ENCODE measurements at places on chromosomes 3 and 15.

- no peak for DNase-seq
Measured at GRCh38 chr3:126921085-126921824, 61.7 kb upstream of the PLXNA1 start.

DNA sequence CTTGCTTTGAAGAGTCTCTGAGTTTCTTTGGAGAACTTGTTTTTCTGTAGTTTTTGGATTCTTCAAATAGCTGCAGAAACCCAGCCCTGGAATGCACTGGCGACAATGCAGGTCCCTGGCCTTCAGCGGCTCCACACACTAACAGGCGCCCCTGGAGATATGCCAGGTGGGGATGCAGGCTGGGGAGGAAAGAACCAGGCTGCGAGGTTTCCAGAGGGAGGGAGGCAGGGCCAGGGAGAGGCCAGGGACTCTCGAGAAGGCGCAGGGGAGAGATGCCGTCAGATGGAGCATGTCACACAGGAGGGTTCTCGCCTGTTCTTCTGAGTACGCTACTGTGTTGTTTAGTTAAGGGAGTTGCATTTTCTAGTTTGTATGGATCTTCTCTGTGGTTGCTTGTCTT lies 283.1 kb downstream of the GABRG3 start:
- no peak for DNase-seq

DNA sequence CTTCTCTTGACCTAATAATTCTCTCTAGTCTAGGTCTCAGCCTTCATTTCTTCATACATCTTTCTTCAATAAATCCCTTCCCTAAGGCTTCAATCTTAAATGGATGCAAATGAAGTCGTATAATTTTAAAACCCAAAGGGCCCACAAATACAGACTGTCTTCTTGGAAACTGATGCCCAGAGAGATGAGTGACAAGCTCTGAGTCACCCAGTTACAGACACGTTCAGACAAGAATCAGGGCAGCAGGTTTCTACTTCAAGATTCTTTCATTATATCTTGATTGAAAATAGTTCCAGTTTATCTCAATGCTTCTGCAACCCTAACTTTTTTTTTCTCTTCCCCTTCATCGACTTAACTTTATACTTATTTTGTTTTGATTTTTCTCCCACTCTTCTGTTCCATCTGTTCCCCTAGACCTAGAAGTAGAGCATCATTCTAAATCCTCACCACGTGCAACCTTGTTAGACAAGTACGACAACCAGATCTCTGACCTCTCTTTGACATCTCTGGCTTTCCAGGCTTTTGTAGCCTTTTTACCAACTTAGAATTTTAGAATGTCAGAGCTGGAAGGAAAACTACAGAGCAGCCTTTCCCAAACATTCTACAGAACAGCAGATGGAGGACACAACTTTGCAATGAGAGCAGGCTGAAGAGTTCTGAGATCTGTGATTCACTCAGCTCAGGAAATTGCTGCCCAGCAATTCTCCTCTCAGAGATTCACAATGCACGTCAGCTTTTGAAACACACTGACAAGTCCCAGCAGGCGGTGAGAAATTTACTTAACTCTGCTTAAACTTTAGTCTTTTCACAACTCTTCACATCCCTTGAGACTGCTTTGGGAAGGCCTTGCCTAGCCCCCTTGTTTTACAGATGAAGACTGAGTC lies 25.3 kb downstream of the NCEH1 start:
- DNase-seq = no peak

GRCh38 chr15:74696398-74696729 lies 540 bp upstream of the EDC3 start:
- no peak for DNase-seq

- DNase-seq = no peak
Measured at GRCh38 chr3:11282250-11283138, 10.3 kb downstream of the ATG7 start.

DNA sequence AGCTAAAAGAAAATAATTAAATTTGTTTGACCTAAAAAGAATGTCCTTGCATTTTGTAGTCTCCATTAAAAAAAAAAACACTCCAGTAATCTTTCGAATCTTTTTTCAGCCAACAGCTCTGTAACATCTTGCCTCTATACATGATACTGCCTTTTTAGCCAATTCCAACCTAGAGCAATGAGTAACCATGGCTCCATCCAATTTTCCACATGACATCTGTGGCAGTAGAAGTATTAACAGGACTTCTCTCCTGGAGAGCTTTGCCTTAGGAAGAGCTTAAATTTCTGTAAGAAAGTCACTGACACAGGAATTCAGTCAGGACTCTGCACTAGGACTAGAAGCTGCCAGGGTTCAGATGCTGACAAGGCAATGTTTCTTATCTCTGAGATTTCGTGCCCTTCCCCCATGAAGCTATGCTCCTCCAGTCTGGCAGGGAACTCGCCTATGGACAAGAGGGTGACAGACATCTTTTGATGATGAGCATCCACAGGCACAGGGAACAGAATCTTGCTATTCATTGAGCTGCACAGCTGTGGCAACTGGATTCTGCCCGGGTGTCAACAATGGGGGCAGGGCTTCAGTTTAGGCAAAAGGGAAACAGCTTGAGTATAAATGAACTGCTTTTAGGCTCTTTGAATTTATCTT lies 81.8 kb downstream of the ALCAM start:
- DNase-seq = no peak

DNA sequence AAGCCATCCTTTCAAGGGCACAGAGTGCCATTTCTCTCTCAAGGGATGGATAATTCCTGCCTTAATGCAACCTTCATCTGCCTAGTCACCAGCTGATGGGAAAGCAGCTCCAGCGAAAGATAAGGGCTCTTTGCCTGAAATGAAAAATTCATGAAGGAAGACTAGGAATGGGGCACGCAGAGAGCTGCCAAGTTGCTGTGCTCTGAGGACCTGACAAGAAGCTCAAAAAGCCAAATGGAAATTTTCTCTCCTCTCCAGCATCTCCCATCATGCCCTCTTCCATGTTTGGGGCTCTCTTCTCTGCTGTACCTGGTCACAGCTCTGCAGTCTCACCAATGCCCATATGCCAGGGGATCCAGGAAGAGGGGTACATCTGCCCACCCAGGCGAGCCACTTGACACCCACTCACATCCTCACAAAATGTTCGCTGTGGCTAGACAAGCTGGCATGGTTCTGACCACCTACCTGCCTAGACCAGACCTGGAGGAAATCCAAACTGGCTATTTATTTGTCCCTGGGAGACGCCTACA lies 29.3 kb upstream of the ABHD2 start:
- DNase-seq = no peak

GRCh38 chr3:10357592-10358308 lies 36.8 kb upstream of the SEC13 start:
- no peak for DNase-seq

GRCh38 chr3:139519998-139520737 lies 19.4 kb downstream of the RBP1 start:
- no peak for DNase-seq

DNA sequence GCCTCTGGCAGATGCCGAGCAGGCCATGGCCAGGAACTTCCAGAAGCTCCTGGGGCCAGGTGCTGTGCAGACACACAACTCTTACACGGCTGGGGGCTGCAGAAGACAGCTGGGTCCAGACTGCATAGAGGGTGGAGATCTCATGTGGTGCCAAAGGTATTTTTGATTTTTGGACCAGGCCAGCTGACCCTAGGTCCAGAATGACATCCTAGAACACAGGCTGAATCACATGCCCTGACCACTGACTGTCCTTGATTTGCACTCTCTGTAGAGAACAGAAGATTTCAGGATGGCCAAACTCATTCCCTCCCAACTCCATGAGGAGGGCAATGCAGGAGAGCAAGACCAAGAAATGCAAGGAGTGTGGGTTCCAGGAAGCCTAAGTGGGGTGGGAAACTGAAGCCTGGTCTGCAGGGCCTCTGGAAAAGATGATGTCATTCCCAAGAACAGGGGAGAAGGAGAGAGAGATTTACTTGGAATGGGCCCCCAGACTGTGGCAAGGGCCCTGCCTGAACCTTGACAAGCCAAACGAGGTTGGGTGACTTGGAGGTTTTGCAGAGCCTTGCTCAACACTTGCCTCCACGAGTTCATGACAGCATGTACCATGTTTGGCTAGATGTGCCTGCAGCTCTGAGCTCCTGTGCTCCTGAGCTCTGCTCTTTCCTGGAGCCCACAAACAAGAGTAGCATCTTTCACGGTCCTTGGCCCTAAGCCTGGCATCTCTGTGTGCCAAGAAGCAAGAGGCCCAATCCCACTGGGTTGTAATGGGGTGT lies 38.5 kb upstream of the CTSH start:
- no peak for DNase-seq

DNA sequence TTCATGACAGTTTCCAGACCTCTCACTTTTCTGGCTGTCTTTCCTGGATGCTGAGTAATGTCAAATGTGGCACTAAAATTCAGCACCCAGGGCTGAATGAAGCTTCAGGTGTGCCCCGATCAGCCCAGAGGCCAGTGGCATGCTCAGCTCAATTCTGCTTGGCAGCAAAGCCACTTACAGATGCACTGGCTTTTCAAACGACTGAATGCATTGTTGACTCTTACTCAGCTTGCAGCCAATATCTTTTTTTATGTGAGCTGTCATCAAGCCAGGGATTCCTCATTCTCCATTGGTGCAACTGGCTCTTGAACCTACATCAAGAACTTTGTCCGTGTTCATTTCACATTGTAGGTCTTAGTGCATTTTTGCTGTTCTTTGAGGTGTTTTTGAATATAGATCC lies 60.7 kb downstream of the ZDHHC19 start:
- DNase-seq = no peak

- DNase-seq = no peak
Measured at GRCh38 chr3:14822670-14823390, 4.1 kb downstream of the FGD5 start.

- no peak for DNase-seq
Measured at GRCh38 chr15:41921639-41922038, 27.8 kb upstream of the SPTBN5 start.

- DNase-seq = no peak
Measured at GRCh38 chr3:7263347-7264195, 402.7 kb downstream of the GRM7 start.

DNA sequence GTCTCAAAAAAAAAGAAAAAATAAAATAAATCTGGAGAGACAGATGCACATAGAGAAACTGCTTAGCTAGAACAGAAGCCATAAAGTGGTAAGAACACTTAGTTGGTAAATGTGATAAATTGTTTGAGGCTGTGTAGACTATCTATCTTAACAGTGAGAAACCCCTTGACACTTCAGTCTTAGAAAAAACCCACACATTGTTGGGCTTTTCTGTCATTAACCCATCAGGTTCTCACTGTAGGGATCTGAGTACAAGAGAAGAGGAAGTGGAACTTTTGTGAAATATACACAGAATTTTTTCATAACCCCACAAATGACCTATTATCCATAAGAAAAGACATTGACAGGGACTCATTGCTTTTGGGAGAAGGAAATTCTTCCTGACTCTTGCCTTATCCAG lies 24.4 kb downstream of the TP63 start:
- DNase-seq = no peak

GRCh38 chr3:123683505-123684154 lies 98.8 kb upstream of the HACD2 start:
- DNase-seq = no peak

GRCh38 chr15:57297163-57297593 lies 79.1 kb upstream of the CGNL1 start:
- no peak for DNase-seq

GRCh38 chr3:152574461-152575079 lies 260.4 kb upstream of the P2RY1 start:
- no peak for DNase-seq

GRCh38 chr3:122560680-122561079 lies 3.4 kb downstream of the PARP9 start:
- peak; percentile 29 for DNase-seq

DNA sequence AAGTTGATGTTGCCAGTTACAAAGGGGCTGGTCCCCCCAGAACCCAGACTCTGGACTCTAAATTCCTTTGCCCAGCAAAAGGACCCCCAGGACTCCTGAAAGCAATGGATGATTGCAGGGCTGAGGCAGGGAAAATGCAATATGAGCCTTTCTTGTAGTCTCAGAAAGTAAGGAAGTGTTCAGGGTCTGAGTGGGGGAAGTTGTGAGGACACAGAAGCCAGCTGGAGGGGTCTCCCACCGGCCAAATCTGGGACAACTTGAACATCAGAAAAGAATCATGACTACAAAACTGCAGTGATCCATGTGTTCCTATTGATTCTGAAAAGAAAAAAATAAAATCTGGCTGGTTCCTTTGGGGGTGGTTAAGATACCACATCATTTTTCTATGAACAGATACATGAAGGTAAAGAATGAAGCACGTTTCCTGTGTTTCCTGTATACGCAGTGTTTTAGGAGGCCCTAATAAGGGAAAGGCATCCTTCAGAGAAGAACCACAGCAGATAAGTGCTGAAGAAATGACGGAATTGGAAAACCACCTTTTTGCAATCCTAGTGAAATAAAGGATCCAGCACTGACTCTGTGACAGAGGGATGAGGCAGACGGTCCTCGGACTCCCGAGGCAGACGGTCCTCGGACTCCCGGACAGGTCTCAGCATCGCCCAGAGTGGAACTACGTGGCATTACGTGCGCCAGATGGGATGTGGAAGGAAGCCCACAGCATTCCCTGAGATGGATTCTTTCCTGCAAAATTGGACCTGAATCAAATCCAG lies 22.2 kb upstream of the GRIP2 start:
- DNase-seq = no peak

GRCh38 chr3:146308222-146308621 lies 57.3 kb upstream of the PLSCR4 start:
- DNase-seq = no peak

DNA sequence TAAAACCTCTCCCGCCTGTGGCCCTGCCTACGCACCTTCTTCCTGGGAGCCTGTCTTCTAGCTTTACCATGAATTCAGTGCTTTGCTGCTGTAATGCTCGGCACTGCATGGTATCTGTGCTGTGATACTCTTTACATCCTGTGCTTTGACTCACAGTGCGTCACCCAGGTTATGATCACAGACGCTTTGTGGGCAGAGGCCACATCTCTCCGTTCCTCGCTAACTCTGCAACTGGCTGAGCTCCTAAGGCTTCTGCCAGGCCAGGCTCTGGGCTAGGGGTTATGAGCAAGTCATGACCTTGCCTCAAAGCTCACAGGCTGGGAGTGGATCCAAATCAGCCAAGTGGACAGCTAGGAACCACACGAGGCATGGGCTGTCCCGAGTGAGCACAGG lies 23.2 kb downstream of the SPTBN5 start:
- peak; percentile 12 for DNase-seq

DNA sequence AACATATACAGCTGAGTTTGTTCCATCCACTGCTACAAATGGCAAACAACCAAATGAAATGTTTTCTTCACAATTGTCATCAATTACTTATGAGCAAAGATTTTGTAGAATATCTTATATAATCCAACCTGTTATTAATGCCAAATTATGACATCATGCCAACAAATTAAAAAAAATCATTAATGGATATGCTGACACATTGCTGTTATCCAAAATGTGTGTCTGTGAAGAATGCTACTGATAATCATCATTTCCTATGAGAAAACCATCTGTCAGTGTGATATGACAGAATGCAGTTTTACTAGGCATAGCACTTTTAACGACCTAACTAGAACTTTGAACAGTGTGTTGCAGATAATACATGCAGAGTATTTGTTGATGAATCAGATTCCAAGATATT lies 556.5 kb upstream of the KCNMB2 start:
- DNase-seq = no peak

- DNase-seq = no peak
Measured at GRCh38 chr3:32376115-32376514, 15.5 kb upstream of the CMTM7 start.

Measured in activated CD4-positive, CD25-positive, alpha-beta regulatory T cell (primary cell).